Effector CD8-positive, alpha-beta T cell (primary cell): ENCODE measurements at places on chromosomes 3 and 15.

DNA sequence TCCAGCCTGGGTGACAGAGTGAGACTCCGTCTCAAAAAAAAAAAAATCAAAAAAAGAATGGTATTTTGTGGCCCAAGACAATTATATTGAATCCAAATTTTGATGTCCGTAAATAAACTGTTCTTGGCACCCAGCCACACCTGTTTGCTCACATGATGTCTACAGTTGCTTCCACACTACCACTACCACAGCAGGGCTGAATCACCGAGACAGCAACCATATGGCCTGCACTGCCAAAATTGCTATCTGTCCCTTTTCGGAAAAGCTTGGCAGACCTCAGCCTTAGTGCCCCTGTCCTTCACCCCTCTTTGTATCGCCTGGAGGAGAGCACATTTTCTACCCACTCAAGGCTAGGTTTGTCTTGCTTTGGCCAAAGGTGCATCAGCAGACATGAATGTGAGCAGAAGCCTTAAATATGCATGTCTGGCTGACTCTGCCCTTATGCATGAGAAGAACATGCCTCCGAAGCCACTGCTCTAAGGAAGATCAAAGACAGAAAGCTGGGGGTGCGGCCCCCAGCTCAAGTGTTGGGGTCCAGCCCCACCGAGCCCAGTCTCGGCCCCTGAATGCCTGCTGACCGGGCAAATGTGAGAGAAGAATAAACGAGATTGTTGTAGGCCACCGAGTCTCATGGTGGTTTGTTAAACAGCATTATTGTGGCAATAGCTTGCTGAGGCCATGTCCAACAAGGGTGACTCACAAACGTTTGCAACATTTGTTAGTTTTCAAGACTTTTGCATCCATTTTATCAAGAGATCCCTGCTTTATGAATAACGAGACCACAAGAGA, 108.1 kb downstream of the TPRA1 start:
- no peak for DNase-seq

GRCh38 chr15:77823736-77824135, 191.0 kb upstream of the LINGO1 start:
- DNase-seq, result no peak

DNA sequence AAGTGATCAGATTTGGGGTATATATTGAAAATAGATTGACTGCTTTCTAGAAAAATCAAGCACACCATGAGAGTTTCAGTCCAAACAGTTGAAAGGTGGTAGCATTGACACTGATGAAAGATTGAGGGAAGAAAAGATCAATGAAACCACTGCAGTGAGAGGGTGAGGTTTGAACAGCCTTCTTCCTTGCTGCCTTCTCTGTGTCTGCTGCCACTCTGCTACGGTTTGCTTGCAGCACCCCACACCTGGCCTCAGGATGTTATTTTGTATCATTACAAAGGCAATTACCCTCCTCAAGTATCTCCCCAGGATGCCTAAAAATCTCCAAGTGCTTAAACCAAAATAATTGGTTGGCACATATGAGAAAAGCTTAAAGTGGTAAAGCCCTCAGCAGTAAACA, 683.6 kb upstream of the ARPP21 start:
- no peak for DNase-seq

GRCh38 chr3:72273615-72274014, 488.7 kb upstream of the PROK2 start:
- DNase-seq, result no peak

- DNase-seq, result no peak
These were observed 172.0 kb downstream of the UNC13C start for GRCh38 chr15:54150255-54150654.

GRCh38 chr15:49296258-49296657, 126.2 kb downstream of the GALK2 start:
- no peak for DNase-seq

DNA sequence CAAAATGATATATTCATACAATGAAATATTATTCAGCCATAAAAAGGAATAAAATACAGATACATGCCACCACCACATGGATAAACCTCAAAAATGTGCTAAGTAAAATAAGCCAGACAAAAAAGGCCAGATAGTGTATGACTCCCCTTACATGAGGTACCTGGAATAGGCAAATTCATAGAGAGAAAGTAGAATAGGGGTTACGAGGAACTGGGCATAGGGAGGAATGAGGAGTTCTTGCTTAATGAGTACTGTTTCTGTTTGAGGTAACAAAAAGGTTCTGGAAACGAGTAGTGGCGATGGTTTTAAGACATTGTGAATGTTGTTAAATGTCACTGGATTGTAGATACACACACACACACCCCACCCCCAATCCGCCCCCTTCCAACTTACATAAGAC, 8.2 kb downstream of the RAF1 start:
- no peak for DNase-seq

- no peak for DNase-seq
These were observed 54.3 kb downstream of the NTRK3 start for GRCh38 chr15:88202231-88202630.

GRCh38 chr3:8578282-8578681, 66.3 kb downstream of the SSUH2 start:
- DNase-seq, result no peak

- no peak for DNase-seq
These were observed 425.5 kb downstream of the GABRG3 start for GRCh38 chr15:27396521-27396920.

DNA sequence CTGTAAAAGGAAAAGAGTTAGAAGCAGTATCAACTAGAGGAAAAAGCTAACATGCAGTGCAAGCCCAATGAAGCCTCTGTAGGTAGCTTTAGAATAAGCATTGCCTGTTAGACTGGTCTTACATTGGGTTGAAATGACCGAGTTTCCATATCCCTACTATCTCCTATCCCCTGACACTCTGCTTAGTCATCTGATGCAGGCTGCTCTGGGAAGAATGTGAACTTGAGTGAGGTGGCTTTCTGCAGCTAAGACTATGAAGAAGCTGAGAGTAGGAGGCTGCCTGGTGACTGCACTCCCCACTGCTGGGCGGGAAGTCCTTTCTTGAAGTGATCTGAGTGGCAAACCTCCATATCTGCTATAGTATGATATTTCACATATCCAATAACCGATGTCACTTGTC, 64.7 kb downstream of the OXSM start:
- no peak for DNase-seq

DNA sequence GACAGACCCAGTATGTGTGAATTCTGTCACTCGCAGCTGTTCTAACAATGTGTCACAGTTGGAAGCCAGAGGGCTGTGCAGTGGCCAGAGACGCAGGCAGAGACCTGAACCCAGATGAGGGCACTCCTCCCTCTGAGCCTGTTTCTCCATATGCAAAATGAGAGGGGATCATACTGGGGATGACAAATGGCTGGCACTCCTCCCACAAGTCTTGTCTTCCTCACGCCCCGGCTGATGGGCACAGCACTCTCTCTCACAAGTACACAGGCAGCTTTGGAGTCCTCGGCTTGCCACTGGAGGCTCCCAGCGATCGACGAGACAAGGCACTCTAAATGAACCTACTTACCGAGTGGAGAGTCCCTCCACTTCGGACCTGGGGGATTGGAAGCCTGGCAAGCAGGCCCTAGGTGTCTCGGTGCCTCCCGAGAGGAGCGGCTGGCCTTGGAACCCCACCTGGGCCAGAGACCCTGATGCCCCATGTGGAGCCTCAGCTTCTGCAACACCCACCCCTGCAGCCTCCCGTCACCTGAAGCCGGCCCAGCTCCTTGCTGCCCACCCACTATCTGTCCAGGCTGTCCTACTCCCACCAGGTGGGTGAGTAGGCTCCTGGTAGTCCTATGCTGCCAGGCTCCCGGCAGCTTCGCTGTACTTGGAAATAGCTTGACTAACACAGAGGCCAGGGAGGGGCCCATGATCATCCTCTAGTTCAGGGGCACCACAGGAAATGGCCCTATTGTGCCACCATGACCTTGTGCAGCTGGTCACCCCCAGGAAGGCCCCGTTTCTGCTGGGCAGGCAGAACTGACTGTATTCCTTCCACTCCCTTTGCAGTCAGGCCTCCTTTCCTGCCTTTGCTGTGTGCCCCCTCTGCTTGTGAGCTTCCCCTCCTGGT, 65.0 kb upstream of the IQSEC1 start:
- no peak for DNase-seq

GRCh38 chr3:104989878-104990277, 376.8 kb upstream of the ALCAM start:
- no peak for DNase-seq

DNA sequence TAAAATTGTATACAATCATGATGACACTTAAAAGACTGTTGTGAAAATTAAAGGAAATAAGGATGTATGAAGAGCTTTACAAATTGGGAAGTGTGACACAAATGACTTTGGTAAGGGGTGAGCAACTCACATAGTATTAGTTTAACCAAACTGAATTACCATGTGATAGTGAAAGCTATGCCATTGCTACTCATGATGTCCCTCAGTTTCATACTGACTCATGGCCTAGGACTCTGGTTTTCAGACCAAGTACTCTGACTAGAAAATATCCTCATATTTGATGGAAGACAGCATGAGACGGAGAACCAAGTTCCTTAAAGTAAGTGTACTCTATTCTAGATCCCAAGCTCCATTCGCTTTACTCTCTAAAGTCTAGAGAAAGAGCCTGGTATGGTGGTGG, 203.2 kb upstream of the ICE2 start:
- no peak for DNase-seq

GRCh38 chr15:75170711-75171341, 30.9 kb upstream of the C15orf39 start:
- no peak for DNase-seq

- DNase-seq, result no peak
These were observed 5.6 kb upstream of the FEM1B start for GRCh38 chr15:68271854-68272471.

DNA sequence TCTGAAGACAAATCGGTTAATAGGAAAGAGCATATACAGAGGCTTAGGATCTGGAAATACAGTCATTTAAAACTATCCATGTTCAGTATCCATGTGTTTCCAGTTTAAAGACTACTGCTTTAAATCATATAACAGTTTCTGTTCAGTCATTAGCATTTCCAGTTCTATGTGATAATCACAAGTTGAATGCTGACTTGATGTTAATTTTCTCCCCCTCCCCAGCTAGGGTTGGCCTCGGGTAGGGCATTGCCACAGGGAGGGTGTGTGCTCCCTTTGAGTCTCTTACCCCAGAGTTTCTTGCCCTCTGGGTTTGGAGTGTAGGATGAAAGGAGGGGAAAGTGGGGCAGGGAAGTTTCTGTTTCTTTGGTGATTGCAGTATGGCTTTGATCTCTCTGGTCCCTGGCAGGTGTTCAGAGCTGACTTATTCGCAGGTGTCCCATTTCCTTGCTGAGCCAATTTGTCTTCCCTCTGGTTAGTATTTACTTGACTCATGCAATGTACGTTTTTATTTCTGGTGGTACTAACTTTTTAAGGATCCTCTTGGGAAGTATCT, 86.3 kb downstream of the SH3GL3 start:
- DNase-seq, result no peak

GRCh38 chr15:99135194-99135593, 30.3 kb downstream of the SYNM start:
- no peak for DNase-seq

GRCh38 chr3:56851966-56852884, 50.5 kb upstream of the ARHGEF3 start:
- DNase-seq, result no peak

DNA sequence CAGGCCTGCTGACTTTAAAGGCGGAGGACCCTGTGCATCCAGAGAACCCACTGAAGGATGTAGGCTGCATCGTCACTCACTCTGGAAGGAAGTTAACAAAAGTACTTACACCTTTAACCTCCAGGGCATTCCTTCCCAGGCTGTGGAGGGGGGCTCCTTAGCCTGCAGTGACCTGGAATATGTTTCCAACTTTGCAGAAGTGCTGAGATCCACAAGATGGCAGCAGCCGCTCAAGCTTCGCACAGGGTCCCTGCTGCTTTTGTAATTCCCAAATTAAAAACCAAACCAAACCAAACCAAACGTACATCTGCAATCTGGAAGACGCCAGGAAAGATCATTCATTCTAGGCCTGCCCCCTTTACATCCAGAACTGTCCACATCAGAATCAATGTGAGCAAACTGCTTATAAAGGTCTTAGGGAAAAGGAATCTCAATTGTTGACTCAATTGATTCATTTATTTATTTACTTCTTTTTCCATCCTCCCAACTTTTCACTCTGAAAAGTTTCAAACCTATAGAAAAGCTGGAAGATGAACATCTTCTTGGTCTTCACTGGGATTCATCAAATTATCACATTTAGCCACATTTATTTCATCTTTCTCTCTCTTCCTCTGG, 70.5 kb upstream of the KLHL25 start:
- no peak for DNase-seq
